ENCODE measurements at places on chromosomes 6 and 20.

GRCh38 chr6:4809999-4810918, 34.1 kb downstream of the CDYL start:
- no peak for DNase-seq

GRCh38 chr6:18211338-18211737, 53.0 kb downstream of the DEK start:
- DNase-seq, result no peak

- no peak for DNase-seq
Observed at GRCh38 chr6:168989421-168989820, 264.2 kb downstream of the THBS2 start.

DNA sequence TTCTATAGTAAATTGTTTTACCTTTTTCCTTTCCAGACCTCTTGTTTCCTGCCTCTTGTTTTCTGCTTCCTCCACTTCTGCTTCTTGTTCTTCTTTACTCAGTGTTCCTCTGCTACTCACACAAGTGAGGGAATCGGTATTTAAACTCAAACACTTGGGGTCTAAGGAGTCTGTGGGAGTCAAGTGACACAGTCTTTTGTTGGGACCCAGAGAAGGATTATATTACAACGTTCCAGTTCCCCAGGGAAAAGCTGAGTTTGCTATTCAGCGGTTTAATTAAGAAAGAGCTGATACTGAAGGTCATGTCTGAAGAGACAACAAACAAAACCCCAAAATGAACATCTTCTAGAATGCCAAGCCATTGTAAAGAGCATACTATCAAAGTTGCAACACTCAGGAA, 107.8 kb upstream of the CITED2 start:
- DNase-seq, result no peak

DNA sequence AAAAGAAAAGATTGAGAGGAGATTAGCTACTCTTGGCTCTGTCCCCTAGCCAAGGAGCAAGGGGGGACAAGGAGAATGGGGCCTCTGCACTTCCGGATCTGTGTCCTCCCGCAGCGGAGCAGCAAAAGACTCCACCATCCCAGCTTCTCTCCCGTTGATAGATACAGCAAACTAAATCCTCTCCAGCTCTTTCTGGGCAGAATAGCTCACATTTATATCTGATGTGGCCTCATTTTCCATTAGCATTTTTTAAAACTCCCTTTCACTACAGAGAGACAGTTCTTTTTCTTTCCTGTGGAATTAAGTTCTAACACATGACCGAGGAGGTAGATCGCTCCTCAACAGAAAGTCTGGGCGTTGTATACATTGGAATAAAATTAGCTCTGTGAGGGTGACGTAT, 260.9 kb upstream of the SOX4 start:
- no peak for DNase-seq

DNA sequence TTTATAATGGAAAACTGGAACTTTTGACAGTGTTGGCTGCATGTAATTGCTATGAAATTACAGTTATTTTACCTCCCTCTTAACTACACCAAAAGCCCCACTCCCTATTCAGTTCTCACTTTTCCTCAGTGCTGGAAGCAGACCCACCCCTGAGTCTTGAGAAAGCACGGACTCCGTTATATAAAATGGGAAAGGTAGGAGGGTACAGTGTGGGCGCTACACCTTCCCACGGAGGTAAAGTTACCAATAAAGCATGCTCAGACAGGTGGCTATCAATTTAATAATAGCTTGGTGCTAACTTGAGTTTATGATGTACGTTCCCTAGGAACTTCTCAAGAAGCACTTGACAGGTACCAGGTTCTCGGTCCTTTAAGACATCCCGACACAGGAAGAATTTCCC, 59.0 kb downstream of the CLIC5 start:
- no peak for DNase-seq

- DNase-seq, result no peak
Observed at GRCh38 chr20:41818369-41818768, 200.2 kb upstream of the CHD6 start.

DNA sequence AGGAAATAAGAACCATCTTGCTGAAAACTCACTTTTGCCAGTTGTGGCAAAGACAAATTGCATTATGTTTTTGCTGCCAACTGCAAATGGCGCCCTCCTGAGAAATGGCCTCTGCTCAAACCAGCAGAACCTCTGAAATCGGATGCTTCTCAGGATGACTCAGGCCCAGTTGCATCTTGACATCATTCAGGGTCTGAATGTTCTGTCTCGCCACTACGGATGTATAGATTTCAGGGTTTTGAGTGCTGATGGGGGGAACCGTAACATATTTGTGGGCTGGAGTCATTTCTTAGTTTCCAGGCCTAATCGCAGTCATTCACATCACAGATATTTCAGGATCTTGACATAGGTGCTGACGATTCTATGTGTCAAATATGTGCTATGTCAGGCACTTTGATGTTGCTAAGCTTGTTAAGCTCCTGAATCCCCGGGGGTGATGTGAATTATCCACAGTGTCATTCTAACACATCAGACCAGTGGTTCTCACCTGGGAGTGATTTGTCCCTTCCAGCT, 207.1 kb downstream of the NFATC2 start:
- DNase-seq, result no peak

DNA sequence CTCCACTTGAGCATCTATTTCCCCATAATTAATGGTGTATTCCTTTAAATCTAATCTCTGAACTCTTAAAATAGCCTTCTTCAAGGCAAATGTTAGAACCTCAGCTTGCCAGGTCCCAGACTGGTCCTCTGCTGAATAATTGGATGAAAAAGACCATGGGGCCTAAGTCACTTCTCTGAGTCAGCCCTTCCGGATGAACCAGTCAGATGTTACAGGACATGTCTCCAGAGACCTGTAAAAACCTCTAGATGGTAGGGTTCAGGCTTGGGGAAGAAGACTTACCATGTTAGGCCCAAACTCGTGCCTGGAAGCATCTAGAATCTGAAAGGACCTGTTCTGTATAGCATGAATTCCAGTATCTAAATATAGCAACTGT, 97.3 kb downstream of the CDKAL1 start:
- no peak for DNase-seq

- DNase-seq, result no peak
Observed at GRCh38 chr20:62925076-62925419, 1.3 kb downstream of the DIDO1 start.

DNA sequence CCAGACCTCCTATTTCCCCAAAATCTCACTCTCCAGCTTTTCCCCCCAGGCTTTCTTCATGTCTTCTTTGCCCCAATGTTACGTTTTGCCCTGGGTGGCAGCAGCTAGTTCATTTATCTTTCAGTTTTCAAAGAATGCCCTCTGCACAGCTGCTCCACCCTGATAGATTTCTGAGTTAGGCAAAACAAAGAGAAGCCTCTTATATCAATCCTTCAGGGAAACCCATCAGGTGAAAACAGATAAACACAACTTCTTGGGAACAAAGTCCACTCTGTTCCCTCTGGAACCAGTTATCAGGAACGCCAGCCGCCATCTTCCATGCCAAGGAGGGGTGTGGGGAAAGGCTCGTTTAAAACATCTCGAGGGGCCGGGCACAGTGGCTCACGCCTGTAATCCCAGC, 34.0 kb downstream of the ZBTB9 start:
- no peak for DNase-seq

GRCh38 chr6:22756365-22756764, 187.0 kb downstream of the HDGFL1 start:
- DNase-seq, result no peak

DNA sequence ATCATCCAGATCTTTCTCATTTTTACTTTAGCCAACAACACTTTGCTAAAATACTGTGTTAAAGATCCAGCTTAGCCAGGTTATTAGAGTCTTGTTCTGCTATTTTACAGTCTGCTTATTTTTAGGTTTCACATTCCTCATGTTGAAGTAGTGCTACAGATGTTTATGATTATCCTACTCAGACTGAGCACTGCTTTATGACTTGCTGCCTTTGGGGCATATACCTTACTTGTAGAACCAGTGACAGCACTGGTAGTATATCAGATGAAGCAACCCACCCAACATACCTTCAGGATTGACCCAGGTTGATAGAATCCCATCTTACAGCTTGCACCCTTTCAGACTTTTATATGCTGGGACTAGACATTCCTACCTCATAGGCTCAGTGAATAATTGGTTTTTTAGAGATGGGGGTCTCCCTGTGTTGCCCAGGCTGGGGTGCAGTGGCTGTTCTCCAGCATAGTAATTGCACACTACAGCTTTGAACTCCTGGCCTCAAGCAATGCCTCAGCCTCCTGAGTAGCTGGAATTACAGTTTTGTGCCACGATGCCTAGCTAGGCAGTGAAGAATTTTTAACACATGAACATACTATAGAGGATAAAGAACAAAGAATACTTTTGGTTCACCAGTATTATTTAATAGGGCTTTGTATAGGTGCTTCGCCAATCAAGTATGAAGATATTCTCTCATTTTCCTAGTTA, 63.8 kb upstream of the DYNLRB1 start:
- no peak for DNase-seq

DNA sequence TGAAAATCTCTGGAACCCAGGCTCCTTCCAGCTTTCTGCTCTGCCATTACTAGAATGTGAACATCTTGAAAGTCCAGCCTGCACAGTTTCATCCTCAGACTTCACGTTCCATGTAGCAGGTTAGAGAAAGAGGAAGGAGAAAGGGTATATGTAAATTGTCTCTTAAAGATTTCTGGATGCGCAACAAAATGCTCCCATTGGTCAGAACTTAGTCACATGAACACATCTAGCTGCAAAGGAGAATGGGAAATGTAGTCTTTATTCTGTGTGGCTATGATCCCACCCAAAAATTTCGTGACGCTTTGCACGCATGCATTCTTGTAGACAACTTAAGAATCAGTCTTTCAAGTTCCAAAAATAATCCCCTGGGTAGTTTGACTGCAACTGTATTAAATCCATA, 46.4 kb upstream of the CHD6 start:
- DNase-seq, result no peak

- DNase-seq, result no peak
Observed at GRCh38 chr6:158852312-158853071, 33.3 kb upstream of the EZR start.

- no peak for DNase-seq
Observed at GRCh38 chr6:149913540-149914240, 9.2 kb downstream of the RAET1G start.

- no peak for DNase-seq
Observed at GRCh38 chr20:51338692-51339440, 203.7 kb downstream of the NFATC2 start.

- peak; percentile 42 for DNase-seq
Observed at GRCh38 chr6:39330057-39330456, 7.6 kb upstream of the KCNK16 start.

- no peak for DNase-seq
Observed at GRCh38 chr20:10209091-10209490, 9.5 kb upstream of the SNAP25 start.

DNA sequence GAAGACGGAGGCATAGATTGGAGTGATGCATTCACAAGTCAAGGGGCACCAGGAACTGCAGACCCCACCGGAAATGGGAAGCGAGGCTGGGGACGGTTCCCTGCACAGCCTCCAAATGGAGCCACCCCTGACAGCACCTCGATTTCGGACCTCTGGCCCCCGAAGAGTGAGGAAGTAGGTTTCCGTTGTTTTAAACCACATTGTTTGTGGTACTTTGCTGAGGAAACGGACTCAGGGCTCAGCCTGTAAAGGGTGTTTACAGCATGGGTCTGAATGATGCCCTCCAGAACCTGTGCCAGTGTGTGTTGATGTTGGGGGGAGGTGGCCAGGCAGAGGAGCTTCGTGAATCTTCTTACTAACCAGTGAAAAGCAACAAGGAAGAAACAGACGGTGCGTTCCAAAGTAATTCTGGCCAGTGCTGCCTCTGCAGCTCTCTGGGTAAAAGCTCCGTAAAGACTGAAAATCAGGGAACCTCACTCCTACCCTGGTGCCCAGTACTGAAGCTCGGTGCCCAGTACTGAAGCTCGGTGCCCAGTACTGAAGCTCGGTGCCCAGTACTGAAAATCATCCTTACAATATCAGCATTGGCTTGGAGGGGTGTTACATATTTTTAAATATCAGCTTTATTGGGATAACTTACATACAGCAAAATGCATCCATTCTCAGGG, 30.1 kb upstream of the CCR6 start:
- peak; percentile 24 for DNase-seq

DNA sequence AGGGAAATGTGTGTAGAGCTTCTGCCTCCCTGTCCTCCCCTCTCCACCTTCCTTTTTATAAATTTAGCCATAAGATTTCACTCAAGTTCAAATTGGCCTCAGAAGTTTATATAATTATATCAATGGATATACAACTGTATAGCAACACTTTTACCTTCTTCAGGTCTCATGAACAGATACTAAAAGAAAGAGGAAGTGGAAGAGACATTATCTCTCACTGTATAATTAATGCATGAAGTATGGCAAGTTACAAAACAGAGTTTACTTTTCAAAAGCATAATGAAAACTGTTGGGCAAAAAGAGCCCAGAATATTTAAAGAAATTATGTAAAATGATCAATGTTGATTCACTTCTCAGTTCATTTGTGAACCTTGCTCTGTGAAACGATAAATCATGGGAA, 99.7 kb downstream of the PDE7B start:
- no peak for DNase-seq

DNA sequence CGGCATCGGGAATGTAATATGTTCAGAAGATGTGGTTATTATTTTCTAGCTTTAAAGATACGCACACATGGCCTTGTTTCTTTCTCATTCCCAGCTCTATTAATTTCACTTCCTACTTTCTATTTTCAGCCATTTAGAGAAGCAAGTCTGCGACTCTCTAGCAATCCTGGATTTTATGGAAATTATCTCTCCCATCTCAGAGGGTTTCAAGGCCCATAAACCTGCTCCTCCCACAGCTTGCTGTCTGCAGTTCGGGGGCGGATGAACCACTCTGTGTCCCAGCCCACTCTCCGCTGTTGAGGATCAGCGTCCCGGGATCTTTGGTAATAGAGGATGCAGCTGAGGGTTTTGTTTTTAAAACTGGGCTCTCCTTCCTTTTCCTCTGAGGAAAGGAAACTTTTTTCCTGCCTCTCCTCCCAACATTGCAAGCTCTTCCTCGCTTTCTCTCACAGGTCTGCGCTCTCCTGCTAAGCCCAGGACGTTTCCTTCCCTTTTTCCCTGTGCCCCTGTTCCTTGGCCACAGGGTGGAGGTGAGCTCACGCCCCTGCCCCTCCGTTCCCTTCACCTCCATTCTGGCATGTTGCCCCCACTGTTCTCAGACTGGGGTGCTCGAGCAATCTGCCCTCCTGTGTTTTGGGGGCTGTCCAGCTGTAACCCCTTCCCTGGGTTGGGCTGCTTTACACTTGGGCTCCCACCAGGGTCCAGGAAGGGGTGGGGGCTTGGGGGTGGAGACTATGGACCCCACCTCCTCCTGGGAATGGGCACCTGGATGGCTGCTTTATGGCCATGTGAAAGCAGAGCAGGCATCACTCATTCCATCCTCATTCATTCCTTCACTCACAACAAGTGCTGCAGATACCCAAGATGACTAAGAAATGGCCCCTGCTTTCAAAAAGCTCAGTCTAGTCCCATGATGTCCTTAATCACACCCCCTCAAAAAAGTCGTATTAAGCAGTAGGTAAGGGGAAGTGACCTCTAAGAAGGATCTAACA, 54.9 kb downstream of the ZBTB9 start:
- DNase-seq, result no peak

GRCh38 chr6:15901141-15902115, 227.5 kb upstream of the MYLIP start:
- DNase-seq, result peak; percentile 11

GRCh38 chr20:49758781-49759180, 45.1 kb upstream of the B4GALT5 start:
- DNase-seq, result no peak

All from CD4-positive, alpha-beta T cell treated with Interleukin-4 for 1 hour (primary cell).